Psoas muscle (tissue), 8 donors: ENCODE measurements at places on chromosomes 1 and 21.

DNA sequence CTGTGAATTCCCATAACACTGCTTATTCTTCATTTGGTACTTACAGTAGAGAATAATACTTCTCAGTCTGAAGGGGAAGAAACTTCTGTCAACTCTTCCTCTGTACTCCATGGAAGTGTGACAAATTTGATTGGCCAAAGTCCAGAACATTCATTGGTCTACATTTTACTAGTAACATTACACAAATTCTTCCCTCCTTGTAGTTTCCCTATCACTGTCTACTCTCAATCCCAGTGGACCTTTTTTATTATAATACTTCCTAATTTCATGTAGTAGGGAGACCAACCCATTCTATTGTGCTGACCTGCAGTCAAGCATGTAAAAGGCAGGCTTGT lies 74.7 kb downstream of the ALG6 start:
- no peak for DNase-seq

- DNase-seq = no peak
Observed at GRCh38 chr1:82052563-82052962, 251.8 kb downstream of the ADGRL2 start.

DNA sequence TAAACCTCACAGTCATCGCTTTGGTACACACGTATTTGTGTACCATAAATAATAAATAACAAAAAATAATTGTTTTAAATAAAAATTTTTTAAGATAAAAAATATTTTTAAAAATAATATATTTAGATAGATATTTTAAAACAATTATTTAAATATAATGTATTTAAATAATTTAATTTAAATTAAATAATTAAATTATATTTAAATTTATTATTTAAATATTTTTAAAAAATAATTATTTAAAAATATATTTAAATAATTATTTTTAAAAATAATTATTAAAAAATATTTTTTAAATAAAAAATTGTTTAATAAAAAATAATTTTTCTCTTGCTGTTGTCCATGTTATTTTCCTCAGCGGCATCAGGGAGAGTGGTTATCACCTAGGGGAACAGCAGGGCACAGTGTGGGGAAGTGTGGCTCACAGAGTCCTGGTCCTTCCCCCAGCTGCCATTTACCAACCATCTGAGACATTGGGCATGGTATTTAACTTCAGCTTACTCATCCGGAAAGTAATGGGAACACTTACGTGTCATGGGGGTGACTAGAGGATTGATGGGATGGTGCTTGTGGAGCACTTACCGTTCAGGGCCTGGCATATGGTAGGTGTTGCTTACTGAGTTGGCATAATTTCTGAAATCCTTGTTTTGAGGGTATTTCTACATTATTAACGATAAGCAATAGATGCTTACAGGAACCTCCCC lies 92.9 kb upstream of the TSPAN2 start:
- DNase-seq = no peak

- no peak for DNase-seq
Observed at GRCh38 chr21:46122758-46123683, 25.1 kb downstream of the COL6A2 start.

- DNase-seq = no peak
Observed at GRCh38 chr1:107679411-107679953, 285.5 kb downstream of the VAV3 start.

GRCh38 chr1:24725209-24725651 lies 20.0 kb upstream of the CLIC4 start:
- no peak for DNase-seq

DNA sequence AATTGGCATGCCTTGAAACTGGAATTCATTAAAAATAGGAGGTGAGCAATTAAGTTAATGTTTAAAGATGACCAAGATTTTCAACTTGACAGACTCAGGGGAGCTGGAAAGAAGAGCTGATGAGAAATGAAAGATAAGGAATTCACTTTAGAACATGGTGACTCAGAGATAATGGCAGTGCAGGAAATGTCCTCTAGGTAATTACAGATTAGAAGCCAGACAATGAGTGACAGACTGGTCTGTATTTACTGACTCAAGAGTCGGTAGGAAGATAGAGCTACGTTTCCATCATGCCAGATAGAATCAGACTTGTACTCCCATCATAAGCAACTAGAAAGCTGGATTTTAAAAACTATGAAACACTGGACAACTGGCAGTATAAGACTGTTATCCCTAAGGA lies 151.6 kb downstream of the AJAP1 start:
- no peak for DNase-seq

- no peak for DNase-seq
Observed at GRCh38 chr1:227913764-227914721, 33.7 kb downstream of the WNT9A start.

GRCh38 chr1:32151319-32151787 lies 28.1 kb upstream of the TXLNA start:
- DNase-seq = no peak

- DNase-seq = no peak
Observed at GRCh38 chr1:244444854-244445253, 6.9 kb downstream of the ADSS2 start.

DNA sequence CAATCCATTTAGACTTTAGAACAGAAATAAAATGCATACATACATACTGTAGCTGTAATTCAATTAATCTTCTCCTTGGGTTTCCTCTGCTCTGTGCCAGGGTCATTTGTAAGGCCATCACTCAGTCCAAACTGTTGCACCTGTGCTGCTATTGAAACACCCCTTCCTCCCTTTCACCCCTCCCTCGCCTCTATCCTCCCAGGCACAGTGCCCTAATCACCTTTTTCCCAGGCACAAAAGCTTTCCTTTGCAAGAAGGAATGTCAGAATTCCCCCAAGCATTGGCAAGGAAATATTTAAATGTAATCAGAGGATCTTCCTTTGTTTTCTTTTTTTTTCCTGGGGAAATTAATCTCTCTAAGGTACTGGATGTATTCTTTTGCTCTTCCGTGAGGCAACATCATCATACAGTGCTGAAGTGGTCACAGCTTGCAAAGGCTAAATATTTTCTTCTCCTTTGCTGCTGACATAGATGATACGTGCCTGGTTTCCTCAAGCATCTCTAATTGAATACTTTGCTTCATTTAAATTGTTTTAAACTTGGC lies 339.3 kb upstream of the NR5A2 start:
- DNase-seq = no peak

DNA sequence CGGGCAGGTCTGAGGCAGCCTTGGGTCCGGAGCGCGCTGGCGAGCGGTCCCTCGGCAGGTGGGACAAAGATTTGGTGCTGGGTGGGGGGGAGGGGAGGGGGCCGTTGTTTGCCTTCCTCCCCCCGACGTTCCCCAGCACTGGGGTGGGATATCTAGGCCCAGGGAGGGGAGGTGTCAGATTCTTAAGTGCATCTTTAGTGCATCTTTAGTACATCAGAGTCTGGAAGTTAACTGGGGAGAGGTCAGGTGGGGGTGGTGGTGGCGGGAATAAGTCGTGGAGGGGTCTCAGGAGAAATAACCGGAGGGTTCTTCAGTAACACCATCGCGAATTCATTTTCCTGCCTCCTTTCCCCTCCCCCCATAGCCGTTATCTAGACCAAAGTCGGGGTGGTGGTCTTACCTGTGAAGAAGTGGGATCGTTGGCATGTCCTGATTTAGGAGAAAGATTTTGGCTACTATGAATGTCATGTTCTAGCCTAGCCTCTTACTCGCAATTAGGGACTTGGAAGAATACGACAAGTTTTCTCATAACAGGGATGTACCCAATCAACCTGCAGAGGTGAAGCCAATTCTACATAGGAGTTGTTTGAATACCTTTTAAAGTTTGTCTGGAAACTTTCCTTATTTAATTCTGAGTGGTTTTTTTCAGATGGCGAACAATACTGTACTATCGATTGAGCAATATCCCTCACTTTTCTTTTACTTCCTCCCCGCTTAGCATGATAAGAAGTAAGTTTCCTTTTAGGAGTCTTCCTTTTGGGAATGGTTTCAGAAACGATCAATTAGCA lies 886 bp downstream of the ZMYM4 start:
- no peak for DNase-seq

- no peak for DNase-seq
Observed at GRCh38 chr1:4700801-4701200, 46.4 kb downstream of the AJAP1 start.

DNA sequence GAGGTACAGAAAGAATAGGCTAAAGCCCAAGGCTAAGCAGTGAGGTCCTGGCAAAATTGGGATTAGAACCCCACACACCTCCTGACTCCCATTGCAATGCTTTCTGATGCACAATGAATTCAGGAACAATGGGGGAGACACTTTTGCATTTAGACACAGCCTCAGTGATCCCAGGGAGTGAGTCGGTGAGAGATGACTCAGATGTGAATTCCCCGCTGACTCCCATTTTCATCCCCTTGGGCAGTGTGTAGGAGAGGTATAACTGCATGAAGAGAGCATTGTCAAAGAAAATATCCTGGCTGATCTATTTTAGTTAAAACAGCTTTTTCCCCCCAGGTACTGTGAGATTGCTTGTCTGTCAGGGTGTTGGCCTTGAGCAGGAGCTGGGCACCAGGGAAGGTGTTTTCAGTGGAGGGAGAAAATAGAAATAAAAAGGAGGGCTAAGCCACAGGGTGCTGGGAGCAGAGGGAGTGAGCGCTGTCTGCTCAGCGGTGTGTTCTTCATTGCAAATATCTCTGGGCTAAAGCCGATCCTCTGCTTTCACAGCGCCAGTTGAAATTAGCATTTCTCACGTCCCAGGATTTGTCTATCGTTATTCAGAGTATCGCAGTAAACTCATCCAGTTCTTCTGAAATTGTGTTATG lies 247.7 kb upstream of the PTBP2 start:
- DNase-seq = no peak

- DNase-seq = no peak
Observed at GRCh38 chr1:208821939-208822338, 577.8 kb upstream of the PLXNA2 start.

DNA sequence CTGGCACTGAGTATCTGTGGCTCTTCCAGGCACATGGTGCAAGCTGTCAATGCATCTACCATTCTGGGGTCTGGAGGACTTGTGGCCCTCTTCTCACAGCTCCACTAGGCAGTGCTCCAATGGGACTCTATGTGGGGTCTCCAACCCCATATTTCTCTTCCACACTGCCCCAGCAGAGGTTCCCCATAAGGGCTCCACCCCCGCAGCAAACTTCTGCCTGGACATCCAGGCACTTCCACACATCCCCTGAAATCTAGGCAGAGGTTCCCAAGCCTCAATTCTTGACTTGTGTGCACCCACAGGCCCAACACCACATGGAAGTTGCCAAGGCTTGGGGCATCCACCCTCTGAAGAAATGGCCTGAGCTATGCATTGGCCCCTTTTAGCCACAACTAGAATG lies 18.8 kb downstream of the ODF2L start:
- no peak for DNase-seq

- DNase-seq = no peak
Observed at GRCh38 chr1:113041569-113042284, 31.3 kb upstream of the LRIG2 start.

- DNase-seq = no peak
Observed at GRCh38 chr1:14957375-14958098, 196.0 kb upstream of the TMEM51 start.

DNA sequence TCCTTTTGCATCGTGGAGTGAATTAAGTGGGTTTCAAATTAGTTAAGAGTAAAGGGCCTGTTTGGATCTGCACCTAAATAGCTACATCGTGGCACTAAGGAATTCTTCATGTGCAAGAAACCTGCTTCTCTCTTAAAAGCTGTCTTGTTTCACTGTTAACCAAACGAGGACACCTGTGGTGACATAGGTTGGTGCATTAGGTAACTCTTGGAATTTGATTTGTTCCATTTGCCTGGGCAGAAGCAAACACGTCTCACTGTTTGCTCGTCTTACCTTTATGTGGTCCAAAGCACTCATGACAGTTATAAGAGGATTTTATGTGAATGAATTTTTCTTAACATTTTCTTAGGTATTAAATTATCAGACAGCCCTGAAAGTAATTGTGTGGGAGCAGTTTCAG lies 60.9 kb downstream of the PRDM2 start:
- no peak for DNase-seq

DNA sequence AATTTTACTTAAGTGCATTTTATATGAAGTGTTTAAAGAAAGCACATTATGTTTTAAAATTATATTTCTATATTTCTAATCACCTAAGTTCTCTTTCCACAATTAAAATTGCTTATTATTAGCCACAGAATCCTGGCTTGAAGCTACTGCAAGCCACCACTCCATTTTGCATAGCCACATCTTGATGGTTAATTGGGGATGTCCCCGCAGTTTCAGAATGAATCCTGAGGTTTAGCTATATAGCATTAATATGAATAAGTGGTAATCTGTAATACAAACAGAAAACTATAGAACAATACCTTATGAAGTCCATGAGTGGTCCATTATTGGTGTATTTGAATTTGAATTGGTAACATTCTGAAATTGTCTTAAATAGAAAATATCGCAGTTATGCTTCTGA lies 11.6 kb upstream of the GOLPH3L start:
- DNase-seq = no peak

GRCh38 chr1:243315455-243315854 lies 59.6 kb downstream of the SDCCAG8 start:
- DNase-seq = no peak

GRCh38 chr1:235156265-235156664 lies 4.8 kb downstream of the RBM34 start:
- DNase-seq = no peak
